ENCODE measurements at places on chromosomes 12 and 14.

DNA sequence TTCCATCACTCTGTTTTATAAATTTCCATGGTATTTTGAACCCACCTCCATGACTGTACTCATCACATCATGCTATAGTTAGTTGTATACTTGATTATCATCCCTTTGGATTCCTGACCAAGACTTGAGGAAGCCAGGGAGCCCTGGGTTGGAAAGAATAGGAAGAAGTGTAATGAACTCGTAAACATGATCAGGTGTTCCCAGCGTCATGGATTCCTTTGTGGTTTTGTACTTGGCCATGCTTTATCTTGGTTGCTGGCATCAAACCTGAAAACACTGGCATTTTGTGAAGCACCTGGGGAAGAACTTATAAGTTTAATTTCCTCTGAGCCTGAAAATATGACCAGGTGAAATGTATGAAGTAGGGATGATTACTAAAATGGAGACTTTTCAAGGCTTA, 76.4 kb downstream of the CHST11 start:
- no peak overlapping the region for H3K4me3 ChIP-seq
- no peaks in the 10 kb centered on the region for H3K27me3 ChIP-seq
- H3K36me3 ChIP-seq, result no peaks in the 10 kb centered on the region

DNA sequence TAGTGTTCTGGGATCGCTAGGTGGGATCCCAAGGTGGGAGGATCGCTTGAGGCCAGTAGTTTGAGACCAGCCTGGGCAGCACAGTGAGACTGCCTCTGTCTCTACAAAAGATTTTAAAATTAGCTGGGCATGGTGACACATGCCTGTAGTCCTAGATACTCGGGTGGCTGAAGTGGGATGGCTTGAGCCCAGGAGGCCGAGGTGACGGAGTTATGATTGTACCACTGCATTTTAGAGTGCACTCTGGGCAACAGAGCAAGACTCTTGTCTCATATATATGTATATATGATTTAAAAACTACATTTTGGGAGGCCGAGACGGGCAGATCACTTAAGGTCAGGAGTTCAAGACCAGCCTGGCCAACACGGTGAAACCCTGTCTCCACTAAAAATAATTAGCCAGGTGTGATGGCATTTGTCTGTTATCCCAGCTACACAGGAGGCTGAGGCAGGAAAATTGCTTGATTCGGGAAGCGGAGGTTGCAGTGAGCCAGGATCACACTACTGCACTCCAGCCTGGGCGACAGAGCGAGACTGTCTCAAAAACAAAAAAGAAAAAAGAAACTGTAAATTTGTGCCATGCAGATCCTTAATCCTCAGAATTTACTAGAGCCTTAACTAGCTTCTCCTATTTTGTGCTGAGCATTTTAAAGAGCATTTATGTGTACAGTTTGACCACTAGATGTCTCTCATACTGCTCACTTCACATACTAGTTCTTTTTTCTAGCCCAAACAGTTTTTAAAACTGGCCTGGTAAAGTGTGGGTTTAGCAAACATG, 114.8 kb downstream of the MON2 start:
- no peak overlapping the region for H3K4me3 ChIP-seq
- H3K36me3 ChIP-seq, result peaks cover 68% of the 10 kb centered on the region
- peak; percentile 44 for DNase-seq

DNA sequence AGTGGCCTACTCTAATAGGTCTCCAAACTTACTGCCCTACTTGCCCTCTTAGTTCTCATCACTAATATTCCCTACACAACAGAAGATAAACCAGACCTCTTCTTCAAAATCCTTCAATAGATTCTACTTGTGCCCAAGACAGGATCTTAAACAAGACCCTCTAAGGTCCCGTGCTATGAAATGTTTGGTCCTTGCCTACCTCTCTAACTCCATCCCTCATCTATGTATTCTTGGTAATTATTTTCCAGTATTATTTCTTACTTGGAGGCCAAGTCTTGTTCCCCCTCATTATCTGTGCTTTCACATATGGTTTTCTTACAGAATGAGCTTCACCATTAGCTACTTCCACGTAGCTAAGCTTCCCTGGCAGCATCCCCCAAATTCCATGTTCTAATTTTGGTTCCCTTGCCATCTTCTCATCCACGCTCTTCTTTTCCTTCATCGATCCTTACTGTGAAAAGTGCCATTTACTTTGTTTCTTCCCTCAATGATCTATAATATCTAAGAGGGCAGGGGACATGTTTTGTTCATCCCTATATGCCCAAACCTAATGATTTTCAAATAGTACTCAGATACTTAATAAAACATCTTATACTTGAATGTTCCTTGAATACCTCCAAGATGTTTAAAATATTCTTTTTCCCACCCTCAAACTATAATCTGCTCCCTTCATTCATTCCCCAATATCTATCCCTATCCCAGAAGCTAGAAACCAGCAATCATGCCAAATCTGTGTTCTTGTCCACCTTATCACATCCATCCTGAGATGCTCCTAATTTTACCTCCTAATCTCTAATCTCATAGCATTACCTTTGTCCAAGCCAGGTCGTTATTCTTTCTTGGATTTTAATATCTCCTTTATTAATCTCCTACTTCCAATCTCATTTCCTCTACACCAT, 10.1 kb downstream of the HNRNPC start:
- no peak overlapping the region for H3K4me3 ChIP-seq
- DNase-seq, result no peak
- H3K27ac ChIP-seq, result no peak overlapping the region
- H3K27me3 ChIP-seq, result no peaks in the 10 kb centered on the region

GRCh38 chr12:31000751-31001150, 72.9 kb upstream of the DDX11 start:
- H3K27ac ChIP-seq, result no peak overlapping the region
- no peaks in the 10 kb centered on the region for H3K4me1 ChIP-seq
- no peak for DNase-seq
- H3K4me3 ChIP-seq, result no peak overlapping the region
- H3K27me3 ChIP-seq, result no peaks in the 10 kb centered on the region

DNA sequence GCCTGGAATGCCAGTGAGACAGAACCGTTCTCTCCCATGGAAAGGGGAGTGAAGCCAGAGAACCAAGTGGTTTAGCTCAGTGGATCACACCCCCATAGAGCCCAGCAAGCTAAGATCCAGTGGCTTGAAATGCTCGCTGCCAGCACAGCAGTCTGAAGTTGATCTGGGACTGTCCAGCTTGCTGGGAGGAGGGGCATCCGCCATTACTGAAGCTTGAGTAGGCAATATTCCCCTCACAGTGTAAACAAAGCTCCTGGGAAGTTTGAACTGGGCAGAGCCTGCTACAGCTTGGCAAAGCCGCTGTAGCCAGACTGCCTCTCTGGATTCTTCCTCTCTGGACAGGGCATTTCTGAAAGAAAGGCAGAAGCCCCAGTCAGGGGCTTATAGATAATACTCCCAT, 374.3 kb upstream of the DCN start:
- no peak for DNase-seq
- no peaks in the 10 kb centered on the region for H3K36me3 ChIP-seq
- H3K27ac ChIP-seq, result no peak overlapping the region
- no peak overlapping the region for H3K4me3 ChIP-seq
- H3K27me3 ChIP-seq, result no peaks in the 10 kb centered on the region
- peaks cover 5% of the 10 kb centered on the region for H3K4me1 ChIP-seq

DNA sequence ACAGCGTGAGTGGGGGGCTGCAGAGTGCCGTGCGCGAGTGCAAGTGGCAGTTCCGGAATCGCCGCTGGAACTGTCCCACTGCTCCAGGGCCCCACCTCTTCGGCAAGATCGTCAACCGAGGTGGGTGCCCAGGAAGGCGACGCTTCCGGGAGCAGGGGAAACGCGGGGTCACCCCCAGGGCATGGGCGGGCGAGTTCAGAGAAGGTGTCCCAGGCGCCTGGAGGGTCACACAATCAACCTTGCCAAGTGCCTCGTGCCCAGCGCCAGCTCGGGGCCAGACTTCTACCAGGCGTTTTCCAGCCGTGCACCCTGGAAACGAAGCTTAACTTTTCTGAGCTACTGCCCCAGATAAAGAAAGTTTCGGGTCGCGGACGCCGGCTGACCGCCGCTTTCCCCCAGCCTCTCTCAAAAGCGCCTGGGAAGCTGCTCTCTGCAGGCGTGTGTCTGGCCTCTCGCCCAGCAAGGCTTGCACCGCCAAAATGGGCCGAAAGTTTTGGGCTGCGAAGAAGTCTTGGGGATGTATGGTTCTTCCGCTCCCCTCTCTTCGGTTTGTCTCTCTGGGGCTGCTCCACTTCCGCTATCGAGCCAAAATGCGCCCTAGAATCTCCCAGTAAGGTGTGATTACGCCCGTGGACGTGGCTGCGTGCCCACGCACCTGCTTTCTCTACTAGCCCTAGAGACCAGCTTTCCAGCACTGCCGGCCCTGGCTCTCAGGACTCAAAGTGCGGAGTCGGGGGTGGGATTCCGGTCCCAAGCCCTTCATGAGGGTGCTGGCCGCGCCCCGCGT, 1.7 kb downstream of the WNT1 start:
- peak overlapping the region; percentile 72 for H3K4me3 ChIP-seq
- DNase-seq, result no peak
- H3K27me3 ChIP-seq, result peaks cover 96% of the 10 kb centered on the region
- H3K27ac ChIP-seq, result no peak overlapping the region

- no peak for DNase-seq
- no peaks in the 10 kb centered on the region for H3K4me1 ChIP-seq
- H3K36me3 ChIP-seq, result peaks cover 8% of the 10 kb centered on the region
- H3K27me3 ChIP-seq, result no peaks in the 10 kb centered on the region
- H3K4me3 ChIP-seq, result no peak overlapping the region
Observed at GRCh38 chr12:27293463-27293862, 39.2 kb upstream of the BMAL2 start.

DNA sequence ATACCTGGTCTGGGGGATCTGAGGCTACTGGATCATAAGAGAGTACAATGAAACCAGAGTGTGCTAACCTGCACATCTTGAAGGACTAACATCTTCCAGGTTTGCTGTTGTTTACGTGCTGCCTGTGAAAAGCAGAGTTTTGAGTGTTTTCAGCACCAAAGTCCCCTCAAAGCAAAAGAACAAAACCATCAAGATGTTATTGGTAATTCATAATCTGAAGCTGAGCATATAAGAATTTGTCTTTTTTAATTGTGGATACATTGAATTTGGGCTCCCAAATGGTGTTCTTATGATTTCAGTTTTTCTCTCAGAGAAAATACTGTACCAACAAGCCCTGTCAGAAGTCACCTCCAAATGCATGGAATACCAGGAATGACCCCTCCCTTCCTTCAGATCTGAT, 110.2 kb downstream of the BTG1 start:
- no peak for DNase-seq
- peak overlapping the region; percentile 75 for H3K4me3 ChIP-seq
- no peak overlapping the region for H3K27ac ChIP-seq
- H3K36me3 ChIP-seq, result no peaks in the 10 kb centered on the region

GRCh38 chr14:36857136-36857535, 195.5 kb downstream of the PAX9 start:
- no peaks in the 10 kb centered on the region for H3K27me3 ChIP-seq
- no peaks in the 10 kb centered on the region for H3K36me3 ChIP-seq
- DNase-seq, result no peak
- no peaks in the 10 kb centered on the region for H3K4me1 ChIP-seq

DNA sequence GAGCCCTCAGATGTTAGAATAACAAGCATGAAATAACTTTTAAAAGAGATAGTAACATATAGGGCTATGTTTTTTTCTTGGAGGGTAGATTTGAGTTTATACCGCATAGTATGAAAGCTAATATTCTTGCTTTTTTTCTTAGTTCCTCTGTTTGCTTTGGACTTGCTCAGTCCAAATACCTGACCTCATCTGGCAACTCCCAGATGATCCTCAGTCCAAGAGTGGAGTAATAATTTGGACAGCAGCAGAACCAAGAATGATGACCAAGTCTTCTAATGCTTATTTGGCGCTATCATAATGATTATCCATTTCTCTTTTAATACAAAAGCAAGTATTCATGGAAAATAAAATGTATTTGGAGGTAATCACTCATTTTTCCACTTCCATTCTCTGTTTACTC, 45.6 kb downstream of the GUCY2C start:
- H3K27me3 ChIP-seq, result peaks cover 13% of the 10 kb centered on the region
- no peak overlapping the region for H3K27ac ChIP-seq
- no peak overlapping the region for H3K4me3 ChIP-seq
- no peaks in the 10 kb centered on the region for H3K36me3 ChIP-seq

DNA sequence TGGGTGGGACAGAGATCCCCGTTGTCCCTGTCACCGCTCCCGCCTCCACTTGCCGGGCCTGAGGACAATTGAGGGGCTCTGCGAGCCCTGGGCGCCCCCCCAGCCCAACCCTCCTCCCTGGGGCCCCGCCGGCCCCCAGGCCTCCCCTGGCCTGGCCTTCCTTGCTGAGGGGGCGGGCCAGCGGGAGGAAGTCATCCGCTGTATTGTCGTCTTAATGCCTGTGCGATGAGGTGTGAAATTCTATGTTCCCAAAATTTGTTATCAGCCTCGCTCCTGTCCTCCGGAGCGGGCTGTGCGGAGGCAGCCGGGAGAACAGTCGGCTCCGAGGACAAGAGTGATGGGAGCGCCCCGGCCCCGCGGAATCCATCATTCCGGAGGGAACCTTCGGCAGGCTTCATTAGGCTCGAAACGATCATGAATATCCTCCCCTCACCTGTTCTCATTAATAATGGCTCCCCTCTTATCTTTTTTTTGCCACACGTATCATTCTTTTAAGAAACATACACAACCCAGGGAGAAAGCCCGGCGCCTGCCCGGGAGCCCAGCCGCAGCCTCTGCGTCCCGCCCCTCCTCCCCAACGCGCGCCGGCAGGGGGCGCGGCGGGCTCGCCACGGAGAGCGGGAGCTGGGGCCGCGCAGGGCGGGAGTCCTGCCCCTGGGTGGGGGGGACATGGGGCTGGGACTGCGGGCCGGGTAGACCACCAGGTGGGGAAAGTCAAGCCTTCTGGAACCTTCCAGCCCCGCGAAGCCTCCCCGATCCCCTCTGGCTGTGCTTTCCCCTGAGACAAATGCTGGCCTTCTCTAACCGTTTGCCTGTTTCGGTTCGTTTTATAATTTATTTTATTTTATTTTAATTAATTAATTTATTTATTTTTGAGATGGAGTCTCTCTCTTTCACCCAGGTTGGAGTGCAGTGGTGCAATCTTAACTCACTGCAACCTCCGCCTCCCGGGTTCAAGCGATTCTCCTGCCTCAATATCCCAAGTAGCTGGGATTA, 17.1 kb upstream of the DLK1 start:
- H3K36me3 ChIP-seq, result no peaks in the 10 kb centered on the region
- no peaks in the 10 kb centered on the region for H3K27me3 ChIP-seq
- H3K27ac ChIP-seq, result no peak overlapping the region
- H3K4me1 ChIP-seq, result peaks cover 42% of the 10 kb centered on the region
- DNase-seq, result no peak
- no peak overlapping the region for H3K4me3 ChIP-seq

- DNase-seq, result peak; percentile 38
- H3K4me1 ChIP-seq, result peaks cover 16% of the 10 kb centered on the region
- no peaks in the 10 kb centered on the region for H3K36me3 ChIP-seq
- H3K27me3 ChIP-seq, result peaks cover 4% of the 10 kb centered on the region
Observed at GRCh38 chr12:53051058-53051880, 1.4 kb downstream of the TNS2 start.

DNA sequence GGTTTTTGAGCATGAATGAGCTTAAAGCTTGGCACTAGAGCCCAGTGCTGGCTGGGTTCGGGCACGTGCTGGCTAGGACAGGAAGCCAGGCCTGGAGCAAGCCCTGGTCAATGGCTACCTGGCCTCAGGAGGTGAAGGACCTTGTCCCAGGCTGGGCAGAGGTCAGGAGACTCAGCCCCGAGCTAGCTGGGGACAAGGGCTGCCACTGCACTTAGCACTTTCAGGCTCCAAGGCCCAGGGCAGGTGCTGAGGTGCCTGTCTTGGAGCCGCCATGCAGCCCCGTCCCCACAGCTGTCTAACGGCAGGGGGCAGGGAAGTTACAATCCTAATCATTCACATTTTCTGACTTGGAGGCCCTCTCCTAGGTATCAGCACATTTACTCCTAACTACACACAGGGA, 4.3 kb upstream of the AQP6 start:
- no peak for DNase-seq
- no peak overlapping the region for H3K27ac ChIP-seq
- peaks cover 19% of the 10 kb centered on the region for H3K4me1 ChIP-seq
- peaks cover 4% of the 10 kb centered on the region for H3K27me3 ChIP-seq
- H3K4me3 ChIP-seq, result no peak overlapping the region

All from CD14-positive monocyte (primary cell).